ENCODE measurements at places on chromosomes 13 and 19.

GRCh38 chr13:24043590-24044350, 116.8 kb upstream of the SPATA13 start:
- no peak for DNase-seq

DNA sequence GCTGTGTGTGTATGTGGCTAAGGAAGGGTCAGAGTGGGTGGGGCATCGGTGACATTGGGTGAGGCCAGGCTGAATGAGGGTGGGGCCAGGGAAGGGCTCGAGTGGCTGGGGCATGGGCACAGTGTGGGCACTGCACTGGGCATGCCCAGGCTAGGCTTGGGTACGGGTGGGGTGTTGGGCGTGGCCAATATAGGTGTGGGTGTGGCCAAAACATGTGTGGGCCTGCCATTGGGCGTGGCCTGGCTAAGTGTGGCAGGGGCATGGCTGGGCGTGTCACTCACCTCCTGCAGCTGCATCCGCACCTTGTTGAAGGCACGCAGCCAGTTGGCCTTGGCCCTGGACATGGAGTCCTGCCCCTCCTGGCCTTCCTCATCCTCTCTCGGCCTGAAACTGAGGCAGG, 33.2 kb downstream of the UNC13A start:
- DNase-seq: no peak

DNA sequence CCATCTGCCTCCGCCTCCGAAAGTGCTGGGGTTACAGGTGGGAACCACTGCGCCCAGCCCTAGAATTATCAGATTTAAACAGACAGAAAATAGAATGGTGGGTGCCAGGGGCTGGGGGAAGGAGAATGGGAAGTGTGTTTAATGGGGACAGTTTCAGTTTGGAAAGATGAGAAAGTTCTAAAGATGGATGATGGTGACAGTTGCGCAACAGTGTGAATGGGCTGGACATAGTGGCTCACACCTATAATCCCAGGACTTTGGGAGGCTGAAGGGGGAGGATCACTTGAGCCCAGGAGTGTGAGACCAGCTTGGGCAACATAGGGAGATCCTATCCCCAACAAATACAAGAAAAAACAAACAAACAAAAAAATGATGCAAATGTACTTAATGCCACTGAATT, 15.9 kb downstream of the KANK2 start:
- DNase-seq: no peak

DNA sequence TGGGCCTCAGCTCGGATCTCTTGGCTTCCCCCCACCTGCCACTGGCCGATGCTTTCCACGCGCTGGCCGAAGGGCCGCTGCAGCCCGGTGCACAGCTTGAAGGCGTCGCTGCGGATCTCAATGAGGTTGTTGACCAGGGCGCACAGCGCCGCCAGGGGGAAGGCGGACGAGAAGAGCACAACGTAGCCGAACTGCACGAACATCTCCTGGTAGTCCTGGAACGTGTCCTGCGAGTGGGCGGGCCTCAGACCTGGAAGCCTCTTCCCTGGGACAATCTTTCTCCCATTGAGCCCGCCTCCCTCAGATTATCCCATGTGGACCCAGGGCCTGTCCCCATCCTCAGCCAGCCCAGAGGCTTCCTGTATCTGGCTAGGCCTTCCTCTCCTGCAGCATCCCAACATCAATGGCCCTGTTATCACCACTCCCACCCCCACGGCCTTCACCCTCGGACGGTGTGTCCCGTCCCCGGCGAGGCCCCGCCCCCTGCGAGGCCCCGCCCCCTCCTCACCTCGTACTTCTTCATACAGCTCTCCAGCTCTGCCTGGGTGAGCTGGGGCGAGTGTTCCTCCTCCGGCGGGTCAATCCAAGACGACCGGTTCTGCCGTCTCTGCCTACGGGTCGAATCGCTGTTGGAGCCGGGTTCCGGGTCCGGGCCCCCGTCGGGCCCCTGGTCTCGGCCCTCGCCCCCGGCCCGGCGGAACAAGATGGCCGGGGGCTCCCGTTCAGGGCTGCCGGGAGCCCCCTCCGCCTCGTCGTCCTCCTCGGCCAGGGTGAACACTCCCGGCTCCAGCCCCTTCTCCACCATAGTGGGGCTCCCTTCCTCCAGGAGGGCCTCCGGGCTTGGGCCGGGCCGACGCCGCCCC, 6.8 kb downstream of the ANO8 start:
- peak; percentile 89 for DNase-seq

DNA sequence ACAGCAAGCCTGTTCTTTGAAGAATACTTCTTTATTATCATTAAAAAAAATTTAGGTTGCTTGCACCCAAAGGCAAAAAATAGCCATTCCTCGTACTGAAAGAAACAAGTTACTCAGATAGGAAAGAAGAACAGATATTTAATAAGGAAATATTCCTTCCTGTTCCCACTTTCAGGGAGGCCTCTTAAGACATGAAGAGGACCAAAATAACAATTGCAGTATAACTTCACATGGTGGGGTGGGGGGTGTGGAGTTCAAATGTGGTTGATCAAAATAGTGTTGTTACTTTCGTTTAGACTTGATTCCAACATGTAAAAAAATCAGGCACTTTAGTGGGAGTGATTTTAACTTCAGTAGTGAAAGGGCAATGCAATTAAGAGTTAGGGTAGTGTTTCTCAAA, 3.6 kb downstream of the RGCC start:
- DNase-seq: no peak

GRCh38 chr13:65843314-65843731, 1386.8 kb downstream of the PCDH9 start:
- no peak for DNase-seq

DNA sequence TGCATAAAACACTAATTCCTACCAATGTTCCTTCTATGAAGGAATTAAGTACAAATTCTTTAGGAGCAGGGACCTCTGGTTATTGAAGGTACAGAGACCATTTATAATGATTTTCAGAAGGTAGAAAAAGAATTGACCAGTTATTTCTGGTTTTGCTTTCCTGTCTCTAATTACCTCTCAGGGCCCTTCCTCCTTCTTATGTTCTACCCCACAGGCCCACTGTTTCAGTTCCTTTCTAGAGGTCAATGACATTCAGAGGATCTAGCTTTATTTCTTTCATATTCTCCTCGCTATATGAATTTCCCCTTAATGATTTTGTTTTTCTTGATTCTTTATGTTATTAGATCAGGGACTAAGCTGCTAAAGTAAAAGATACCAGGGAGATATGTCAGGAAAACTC, 345.0 kb upstream of the SPRY2 start:
- no peak for DNase-seq

GRCh38 chr19:5881543-5882299, 11.4 kb upstream of the FUT5 start:
- DNase-seq: no peak

DNA sequence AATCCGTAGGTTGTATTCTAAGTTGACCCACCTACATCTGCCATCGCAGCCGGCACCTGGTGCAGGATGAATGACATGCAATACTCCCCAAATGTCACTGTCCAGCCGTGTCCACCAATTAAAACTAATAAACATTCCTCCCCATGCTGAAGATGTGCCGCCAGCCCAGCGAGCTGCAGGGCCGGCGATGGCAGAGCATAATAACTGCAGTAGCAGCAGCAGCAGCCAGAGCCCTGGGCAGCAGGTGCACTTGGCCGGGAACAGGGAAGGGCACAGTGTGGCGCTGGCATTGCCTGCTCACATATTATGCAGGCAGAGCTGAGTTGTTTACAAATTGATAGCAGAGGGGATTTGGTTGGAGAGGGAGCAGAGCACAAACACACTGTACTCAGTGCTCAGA, 754.9 kb downstream of the OLFM4 start:
- DNase-seq: no peak

GRCh38 chr13:42615691-42616090, 41.7 kb downstream of the TNFSF11 start:
- no peak for DNase-seq

DNA sequence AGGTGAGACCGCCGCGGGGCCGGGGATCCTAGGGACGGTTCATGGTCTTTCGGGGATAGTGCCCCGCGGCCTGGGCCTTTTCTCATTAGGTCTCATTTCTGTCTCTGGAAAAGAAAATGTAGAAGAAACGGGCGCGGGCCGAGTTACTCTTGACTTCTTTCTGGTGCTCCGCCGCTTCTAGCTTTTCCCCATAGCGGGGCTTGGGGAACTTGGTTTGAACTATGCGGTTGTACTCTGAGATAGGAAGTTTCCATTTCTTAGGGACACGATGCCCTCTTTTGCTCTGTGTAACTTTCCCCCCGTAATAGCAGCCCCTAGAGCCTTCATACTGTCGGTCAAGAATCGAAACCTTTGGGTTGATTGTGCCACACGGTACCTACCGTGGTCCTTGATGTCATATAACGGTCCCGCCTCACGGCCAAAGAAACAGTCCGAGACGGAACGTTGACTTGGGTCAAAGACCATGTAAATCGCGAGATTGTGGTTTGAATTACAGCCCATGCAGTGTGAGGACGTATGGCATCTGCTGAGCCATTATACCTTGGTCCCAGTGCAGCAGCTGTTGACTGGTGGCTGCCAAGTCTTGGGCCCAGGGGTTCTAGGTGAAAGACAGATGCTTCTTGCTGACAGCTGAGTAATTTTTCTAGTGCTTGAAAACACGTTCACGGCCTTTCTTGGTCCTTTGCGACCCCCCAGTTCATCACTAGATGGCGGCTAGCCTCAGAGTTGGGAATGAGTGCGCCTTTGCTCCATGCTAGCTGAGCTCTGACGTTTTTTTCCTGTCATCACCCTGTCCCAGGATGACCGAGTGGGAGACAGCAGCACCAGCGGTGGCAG, 487 bp downstream of the RPS5 start:
- DNase-seq: no peak

DNA sequence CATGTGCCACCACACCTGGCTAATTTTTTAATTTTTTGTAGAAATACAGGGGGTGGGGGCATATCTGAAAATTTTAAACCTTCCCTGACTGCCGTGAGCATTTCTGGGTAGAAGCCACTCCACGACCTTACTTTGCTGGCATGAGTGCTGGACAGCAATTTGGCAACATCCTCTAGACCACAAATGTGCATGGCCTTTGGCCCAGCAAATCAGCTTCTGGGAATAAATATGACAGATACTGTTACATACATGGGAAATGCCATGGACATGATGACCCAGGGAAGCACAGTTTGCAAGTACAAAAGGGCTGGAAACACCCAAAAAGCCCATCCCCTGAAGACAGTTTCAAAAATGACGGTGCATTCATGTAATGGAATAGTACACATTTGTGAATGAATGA, 3.2 kb upstream of the PVR start:
- DNase-seq: no peak

DNA sequence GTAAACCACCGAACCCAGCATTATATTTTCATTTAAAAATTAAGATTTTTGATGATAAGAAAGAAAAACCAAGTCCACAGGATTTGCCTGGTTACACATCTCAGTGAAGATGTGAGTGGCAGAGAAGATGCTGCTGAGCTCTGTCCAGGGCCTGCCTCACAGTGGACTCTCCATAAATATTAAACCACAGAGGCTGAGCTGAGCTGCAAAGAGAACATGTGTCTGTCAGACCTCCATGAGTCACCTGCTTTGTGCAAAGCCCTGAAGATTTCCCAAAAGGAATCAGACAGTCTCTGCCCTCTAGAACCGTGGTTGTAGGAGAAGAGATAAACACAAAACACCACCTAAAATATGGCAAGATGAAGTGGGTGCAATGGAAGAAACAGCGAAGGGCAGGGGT, 127.2 kb upstream of the TSC22D1 start:
- no peak for DNase-seq

- peak; percentile 62 for DNase-seq
Observed at GRCh38 chr19:33904681-33905080, 108.0 kb downstream of the KCTD15 start.

DNA sequence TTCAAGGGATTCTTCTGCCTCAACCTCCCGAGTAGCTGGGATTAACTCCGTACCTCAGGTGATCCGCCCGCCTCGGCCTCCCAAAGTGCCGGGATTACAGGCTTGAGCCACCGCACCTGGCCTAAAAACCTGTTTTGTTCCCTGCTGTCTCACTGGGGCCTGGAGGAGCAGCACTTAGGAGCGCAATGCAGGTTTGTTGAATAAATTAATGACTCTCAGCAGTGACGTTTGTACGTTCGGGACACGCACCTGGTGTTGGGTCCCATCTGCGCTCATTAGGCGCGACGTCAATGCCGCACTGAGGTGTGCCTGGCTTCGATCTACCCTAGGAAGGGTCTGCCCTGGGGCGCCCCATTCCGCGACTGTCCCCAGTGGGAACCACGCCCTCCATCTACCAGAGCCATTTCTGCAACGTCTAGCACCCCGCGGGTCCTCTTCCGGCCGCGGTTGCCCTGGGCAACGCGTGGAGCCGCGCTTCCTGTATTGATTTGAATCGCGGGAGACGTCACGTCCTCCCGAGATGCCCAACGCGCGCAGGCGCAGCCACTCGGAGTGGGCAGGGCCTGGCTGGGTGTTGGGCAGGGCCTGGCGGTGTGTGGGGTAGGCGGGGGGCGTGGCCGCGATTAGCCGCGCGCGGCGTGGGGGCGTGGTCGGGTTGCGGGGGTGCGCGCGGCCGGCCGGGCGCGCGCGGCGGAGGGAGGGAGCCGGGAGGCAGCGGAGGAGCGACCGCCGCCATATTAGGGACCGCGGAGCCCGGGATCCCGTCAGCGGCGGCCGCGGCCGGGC, at the start of gene FZR1:
Gene FZR1 (plus strand): TSS at position 714 of the 786 bp plus-strand sequence. CDS start 16,679 bp downstream, outside the sequence.
- DNase-seq: peak; percentile 93

- DNase-seq: no peak
Observed at GRCh38 chr19:53634768-53635167, 3.0 kb downstream of the DPRX start.

- no peak for DNase-seq
Observed at GRCh38 chr19:46394402-46394797, 19.0 kb downstream of the CCDC8 start.

DNA sequence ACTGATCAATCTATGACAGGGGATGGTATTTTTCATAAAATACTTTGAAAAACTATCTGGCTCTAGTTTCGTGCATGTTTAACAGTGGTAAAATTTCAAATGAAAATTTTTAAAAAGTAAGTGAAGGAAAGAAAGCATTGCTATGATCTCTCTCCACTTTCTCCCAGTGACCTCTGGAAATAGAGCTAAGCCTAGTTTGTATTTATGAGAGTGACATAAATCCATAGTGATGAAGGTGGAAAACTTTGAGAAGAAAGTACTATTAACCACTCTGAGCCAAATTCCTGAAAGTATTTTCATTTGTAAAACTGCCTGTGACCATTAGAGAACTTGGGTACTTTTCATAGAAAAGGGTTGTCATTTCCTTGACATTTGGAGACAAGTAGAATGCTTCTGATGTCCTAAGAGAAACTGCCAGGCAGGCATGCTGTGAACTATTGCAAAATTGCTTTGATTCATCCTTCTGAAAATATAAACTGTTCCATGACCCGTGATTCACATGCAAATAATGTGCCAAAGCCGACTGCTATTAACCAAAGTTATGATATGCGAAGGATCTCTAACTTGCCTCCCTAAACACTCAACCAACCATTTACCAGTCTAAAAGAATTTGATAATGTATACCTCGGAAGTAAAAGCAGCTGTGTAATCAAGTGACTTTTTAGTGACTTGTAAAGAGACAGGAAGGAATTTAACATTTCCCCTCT, 133.2 kb downstream of the VWA8 start:
- DNase-seq: no peak

DNA sequence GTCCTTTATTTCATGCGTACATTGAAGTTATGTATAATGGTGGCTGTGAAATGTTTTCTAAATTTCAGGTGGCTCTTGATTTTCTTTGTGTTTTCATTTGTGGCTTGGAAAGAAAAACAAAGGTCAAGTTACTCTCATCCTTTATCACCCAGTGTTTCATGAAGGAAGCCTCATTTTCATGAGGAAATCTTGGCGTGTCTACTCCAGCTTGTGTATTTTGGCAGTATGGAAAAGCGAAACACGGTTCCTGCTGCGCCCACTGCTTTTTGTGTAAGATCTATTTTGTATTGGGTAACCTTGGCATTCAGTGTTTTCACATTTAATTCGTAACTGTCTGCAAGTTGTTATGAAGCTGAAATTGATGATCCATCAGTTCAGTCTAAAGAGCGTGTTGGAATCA, 147.0 kb upstream of the RNF113B start:
- DNase-seq: no peak

All from H1 (cell line).